ENCODE measurements at places on chromosomes 2 and 18.
A peak's percentile ranks its signal among the peaks of the same experiment; 100 is the strongest.

DNA sequence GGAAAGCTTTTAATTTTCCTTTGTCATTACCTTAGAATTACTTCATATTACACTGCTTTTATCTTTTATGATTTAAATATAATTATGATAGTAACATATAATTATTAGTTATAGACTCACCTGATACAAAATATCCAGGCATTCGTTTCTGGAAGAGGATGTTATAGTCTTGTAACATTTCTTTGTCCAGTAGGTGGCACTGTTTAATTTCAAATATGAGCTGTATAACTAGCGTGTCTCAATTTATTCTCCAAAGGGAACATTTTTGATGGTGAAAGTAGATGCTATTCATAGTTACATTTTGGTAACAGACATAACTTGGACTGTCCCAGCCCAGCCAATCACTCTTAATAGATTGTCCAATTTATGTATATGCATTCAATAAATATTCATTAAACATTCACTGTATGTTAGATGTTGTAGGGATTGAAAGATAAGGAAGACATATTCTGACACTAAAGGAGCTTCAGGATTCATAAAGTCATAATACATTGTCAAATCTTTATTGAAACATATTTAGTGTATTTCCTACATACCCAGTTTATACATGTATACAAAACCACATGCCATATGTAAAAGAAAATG is 19.2 kb downstream of the DAW1 start:
- DNase-seq = no peak

GRCh38 chr2:152573168-152573567 is 144.1 kb downstream of the PRPF40A start:
- peak; percentile 8 for DNase-seq

DNA sequence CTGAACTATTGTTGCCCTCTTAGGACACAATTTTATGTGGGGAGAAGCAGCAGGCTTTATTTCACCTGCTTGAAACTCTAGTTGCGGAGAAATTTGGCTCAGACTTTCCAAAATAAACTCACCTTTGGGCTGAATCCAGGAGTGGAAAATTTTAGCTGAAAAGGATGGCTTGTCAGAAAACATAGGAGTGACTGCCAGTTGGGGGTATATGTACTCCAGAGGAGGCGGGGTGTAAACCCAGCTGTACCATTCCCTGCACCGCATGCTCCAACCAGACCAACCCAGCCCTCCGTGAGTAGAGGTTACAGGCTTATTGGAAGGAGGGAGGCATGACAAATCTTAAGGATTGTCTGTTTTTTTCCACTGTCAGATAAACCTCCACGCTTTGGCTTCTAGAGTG is 53.8 kb downstream of the PRKCE start:
- DNase-seq = no peak

- no peak for DNase-seq
Observed at GRCh38 chr2:109369671-109370191, 240.7 kb downstream of the SH3RF3 start.

DNA sequence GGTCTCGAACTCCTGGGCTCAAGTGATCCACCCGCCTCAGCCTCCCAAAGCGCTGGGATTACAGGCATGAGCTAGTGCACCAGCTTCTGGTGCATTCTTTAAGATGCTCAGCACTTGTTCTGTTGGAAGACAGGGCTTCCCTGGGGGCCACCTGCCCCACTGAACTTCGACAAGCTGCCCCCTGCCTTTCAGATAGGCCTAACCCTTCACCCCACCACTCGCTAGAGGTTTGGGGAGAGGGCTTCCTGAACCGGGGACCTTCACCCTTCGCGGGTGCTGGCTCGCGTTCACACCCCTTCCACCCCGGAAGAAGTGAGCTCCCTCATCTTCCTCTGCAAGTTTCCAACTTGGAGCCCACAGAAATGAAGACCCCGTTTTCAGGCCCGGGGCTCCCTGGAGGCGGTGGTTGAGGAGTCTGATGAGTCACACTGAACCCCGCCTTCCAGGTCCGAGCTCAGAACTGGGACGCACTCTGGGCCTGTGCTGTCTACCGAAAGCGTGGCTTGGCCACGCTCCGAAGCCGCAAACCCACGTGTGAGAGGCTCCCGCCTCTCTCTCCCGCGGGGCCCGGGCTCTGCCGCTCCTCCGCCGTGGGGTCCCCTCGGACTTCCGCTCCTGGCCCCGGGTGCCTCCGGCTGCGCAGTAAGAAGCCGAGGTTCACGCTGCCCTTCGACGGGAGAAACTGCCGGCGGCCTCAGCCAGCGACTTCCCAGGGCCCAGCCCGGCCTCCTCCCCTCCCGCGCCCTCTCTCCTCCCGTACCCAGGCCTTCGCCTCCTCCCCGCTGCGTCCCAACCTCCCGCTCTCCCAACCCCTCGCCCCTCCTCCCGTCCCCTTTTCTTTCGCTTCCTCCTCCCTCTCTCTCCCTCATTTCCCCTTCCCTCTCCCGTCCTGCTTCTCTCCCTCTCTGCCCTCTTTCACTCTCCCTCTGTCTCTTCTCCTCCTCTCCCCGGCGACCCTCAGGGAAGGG is 47.5 kb upstream of the SP3 start:
- DNase-seq = peak; percentile 7

GRCh38 chr18:68778280-68778886 is 19.5 kb upstream of the CCDC102B start:
- no peak for DNase-seq

GRCh38 chr2:56960581-56960980 is 776.8 kb downstream of the CCDC85A start:
- no peak for DNase-seq

DNA sequence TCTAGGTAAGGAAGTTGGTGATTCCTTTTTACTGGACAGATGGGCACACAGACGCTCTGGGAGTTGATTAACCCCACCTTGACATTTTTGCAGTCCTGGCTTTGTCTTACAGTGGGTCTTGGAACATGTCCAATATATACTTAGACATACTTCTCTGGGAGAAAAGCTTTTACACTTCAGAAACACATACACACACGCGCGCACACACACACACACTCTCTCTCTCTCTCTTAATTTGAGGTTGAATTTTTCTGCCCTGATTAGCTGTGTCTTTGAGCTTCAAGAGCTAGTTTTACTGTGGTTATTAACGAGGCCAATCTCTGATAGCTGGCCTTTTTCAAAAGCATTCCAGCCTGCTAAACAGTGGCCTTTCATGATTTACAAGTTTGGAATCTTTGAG is 215.0 kb downstream of the MYCN start:
- no peak for DNase-seq

DNA sequence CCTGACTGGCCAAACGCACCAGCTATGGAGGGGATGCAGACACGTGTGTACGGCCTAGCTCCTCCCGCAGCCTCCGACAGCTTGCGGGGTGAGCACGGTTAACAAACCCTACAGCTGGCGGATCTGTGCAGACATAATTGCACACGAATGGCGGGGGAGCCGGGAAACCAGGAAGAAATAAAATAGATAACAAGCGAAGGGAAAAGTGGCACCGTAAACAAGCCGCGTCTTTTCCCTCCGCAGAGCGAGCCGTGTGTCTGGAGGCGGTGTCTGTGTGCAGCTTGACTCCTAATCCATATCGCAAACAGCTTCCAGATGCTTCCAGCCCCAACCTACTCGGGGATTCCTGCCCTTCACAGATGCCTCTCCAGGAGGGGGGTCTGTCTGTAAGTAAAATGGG is 853.1 kb upstream of the SALL3 start:
- DNase-seq = no peak

DNA sequence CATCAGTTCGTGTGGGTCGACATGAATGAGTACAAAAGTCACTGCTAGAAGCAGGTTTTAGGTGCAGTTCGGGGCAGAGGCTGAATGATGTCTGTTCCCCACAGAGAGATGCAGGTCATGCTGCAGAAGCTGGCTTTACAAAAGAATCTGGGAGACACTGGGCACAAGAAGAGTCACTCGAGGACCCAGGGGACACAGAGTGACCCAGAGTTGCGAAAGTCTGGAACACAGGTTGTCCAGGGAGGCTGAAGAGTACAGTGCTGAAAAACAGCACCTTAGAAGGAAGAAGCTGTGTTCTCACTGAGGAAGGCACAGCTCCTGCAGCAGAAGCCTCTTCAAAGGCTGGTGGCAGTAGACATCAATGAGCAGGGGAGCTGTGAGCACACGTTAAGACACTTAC is 14.8 kb downstream of the CACNB4 start:
- DNase-seq = no peak

DNA sequence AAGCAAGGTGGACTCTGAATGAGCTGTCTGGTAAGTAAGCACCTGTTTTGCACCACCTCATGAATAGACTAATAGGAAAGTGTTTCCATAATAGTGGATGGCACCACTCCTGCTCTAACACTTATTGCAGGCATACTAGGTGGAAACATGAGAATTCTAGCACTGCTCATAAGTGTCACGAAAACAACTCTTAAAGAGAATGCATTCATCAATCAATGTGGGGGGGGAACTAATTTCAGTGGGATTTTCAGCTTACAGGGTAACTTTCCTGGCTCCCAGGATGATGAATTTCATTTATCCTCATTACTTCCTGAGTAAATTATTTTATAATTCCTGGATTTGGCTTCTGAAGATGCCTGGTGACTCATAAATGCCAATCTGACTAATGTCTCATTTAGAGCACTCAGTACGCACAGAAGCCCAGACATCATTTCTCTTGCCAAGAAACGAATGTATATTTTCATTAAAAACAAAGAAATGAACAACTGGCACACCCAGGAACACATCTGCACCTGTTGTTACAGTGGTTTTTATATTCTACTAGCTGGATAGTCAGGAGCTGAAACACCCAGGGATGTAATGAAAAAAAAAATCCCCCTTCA is 129.6 kb downstream of the PID1 start:
- DNase-seq = no peak
